ENCODE measurements at places on chromosomes 7 and 10. TPM values are rescaled to one million over a fixed set of nuclear protein-coding genes. Genes with fewer than 3 reads are reported as not detected.

POU6F2 gene
- not detected for total RNA-seq

TWIST1 gene
- total RNA-seq = 1.0 TPM

DNA sequence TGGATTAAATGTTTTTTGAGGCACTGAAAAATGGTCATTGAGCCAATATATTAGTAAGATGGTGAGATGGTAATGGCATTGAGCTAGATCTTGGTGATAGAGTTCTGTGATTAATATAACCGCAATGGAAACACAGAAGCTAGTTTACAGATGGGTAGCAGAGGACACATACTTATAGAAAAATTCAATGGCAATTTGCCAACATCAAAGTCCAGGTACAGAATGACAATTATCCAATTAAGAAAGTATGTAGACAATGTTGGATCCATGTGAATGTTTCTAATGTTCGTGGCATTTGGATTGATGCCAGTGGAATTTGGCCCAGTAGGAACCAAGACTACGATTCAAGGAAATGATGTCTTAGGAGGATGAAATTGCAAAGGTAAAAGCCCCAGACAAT is 187.8 kb downstream of the GNAT3 start:
- DNase-seq = peak; percentile 59

VWDE gene
- total RNA-seq = 28.8 TPM

SUN3 gene
- 0.24 TPM for total RNA-seq

GRCh38 chr10:101237982-101238731 is 8.9 kb upstream of the LBX1 start:
- DNase-seq = no peak

- no peak for DNase-seq
Measured at GRCh38 chr7:13327669-13328068, 640.2 kb downstream of the ARL4A start.

FBXL13 gene
- total RNA-seq = 19.4 TPM

- DNase-seq = peak; percentile 85
Measured at GRCh38 chr7:121530227-121531174, 134.4 kb upstream of the FAM3C start.

PLPP4 gene
- not detected for total RNA-seq

SH2B2 gene
- 12.1 TPM for total RNA-seq
